ENCODE measurements at places on chromosomes 4 and X. TPM values are rescaled to one million over a fixed set of nuclear protein-coding genes. Genes with fewer than 3 reads are reported as not detected.

Gene SPIN2A
- total RNA-seq = 0.10 TPM

Gene PRDM8
- 4.8 TPM for total RNA-seq

Gene FRMD7
- 0.10 TPM for total RNA-seq

Gene DCAF12L1
- total RNA-seq = not detected

Gene CNGA2
- not detected for total RNA-seq

Gene ZAR1
- not detected for total RNA-seq

Gene PFKFB1
- total RNA-seq = 0.42 TPM

Gene NEXMIF
- total RNA-seq = 1.6 TPM

Gene VSIG4
- total RNA-seq = 1.6 TPM

Gene OTUD4
- total RNA-seq = 77.1 TPM

Gene CITED1
- 0.31 TPM for total RNA-seq

Gene ZNF732
- total RNA-seq = not detected

Gene CFP
- 139 TPM for total RNA-seq

Gene MXD4
- 36.1 TPM for total RNA-seq

Gene MGAT4D
- under 0.01 TPM for total RNA-seq

Gene SMR3B
- not detected for total RNA-seq

Gene PRMT9
- total RNA-seq = 19.3 TPM

Gene JCHAIN
- total RNA-seq = 45.8 TPM

Gene TMPRSS11D
- not detected for total RNA-seq

Gene TMEM271
- not detected for total RNA-seq

Gene MCUB
- total RNA-seq = 95.8 TPM

Gene PCDH10
- total RNA-seq = under 0.01 TPM

Gene PDCL2
- not detected for total RNA-seq

Gene DNAAF6
- total RNA-seq = 0.10 TPM

Gene TLL1
- total RNA-seq = not detected

Gene HTN1
- total RNA-seq = not detected

Gene FAM3A
- 12.8 TPM for total RNA-seq

Gene CT45A7
- total RNA-seq = not detected

Gene SPACA5
- not detected for total RNA-seq

Gene RGN
- not detected for total RNA-seq

Gene DRD5
- not detected for total RNA-seq
